Right lobe of liver (tissue), 6 donors: ENCODE measurements at places on chromosomes 1 and 21. TPM values are rescaled to one million over a fixed set of nuclear protein-coding genes. Genes with fewer than 3 reads are reported as not detected.

The SELL gene
- 2.2 TPM for total RNA-seq

The C1orf87 gene
- total RNA-seq = not detected

The ZMYND12 gene
- total RNA-seq = 2.6 TPM

The ADORA3 gene
- 3.7 TPM for total RNA-seq

The GJA4 gene
- 17.2 TPM for total RNA-seq

GRCh38 chr1:177171536-177172123 lies 872 bp downstream of the BRINP2 start:
- no peak for DNase-seq

DNA sequence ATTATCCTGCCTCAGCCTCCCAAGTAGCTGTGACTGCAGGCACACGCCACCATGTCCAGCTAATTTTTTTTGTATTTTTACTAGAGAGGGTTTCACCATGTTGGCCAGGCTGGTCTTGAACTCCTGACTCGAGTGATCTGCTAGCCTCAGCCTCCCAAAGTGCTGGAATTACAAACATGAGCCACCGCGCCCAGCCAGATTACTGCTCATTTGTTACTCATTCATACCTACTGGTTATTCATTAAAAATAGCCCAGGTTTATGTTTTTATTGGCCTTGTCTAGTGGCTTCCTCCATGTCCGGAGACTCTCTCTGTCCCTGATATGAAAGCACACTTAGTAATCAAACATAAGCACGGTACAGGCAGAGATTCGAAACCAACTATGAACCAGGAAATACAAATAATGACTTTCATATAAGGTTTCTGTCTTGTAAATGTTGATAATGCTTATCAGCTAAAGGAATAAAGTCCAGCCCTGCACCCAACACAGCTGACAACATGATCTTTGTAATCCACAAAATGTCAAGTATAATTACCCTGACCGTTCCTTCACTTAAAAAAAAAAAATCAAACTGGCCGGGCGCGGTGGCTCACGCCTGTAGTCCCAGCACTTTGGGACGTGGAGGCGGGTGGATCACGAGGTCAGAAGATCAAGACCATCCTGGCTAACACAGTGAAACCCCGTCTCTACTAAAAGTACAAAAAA lies 50.4 kb upstream of the CXADR start:
- DNase-seq = peak; percentile 64

DNA sequence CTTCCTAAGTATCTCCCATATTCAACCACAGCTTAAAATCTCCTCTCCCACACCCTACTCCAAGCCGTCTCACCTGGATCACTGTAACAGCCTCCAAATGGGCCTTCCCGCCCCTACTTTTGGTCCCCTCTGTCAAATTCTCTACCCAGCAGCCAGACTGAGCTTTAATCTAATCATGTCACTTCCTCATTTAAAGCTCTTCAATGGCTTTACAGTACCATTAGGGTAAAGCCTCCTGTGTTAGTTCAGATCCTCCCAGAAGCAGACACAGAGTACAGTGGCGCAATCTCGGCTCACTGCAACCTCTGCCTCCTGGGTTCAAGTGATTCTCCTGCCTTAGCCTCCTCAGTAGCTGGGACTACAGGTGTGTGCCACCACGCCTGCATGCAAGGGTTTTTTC lies 46.8 kb upstream of the PSEN2 start:
- DNase-seq = no peak

- no peak for DNase-seq
These were observed 61.6 kb downstream of the KIF14 start for GRCh38 chr1:200558866-200559459.

DNA sequence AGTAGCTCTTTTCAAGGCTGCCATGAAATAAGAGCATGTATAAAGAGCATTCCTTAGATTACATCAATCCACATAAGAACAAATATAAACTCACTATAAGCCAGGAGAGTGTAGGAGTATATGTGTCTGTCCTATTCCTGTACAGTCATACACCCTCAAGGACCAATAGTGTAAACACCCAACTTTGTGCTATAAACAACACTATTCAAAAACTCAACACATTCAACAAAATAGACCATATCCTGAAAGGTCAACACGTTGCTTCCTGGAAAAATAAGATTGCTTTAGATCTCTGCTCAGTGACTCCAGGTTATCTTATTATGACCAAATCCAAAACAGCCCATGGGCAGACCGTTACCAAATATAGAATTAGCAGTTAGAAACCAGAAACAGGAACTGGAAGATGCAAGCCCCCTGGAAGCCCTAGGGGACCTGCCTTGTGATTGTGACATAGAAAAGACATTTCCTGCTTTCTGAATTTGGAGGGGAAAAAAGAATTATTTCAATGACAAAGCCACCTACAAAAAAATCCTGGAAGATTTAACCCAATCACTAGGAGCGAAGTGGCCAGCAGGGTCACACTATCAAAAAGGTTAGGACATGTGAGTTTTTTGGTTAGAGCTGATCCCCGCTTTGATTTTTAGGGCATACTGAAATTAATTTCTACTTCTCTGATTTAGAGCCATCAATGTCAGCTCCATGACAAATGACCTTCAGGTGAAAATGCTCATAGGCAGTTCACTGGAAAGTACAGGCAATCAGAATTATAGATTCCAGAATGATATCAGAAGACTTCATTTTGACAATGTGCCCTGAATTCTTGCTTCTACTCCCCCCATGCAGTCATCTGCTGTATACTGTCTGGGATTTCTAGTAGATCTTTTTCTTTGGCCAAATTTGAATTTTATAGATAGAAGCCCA lies 59.9 kb downstream of the LRRC8C start:
- no peak for DNase-seq

DNA sequence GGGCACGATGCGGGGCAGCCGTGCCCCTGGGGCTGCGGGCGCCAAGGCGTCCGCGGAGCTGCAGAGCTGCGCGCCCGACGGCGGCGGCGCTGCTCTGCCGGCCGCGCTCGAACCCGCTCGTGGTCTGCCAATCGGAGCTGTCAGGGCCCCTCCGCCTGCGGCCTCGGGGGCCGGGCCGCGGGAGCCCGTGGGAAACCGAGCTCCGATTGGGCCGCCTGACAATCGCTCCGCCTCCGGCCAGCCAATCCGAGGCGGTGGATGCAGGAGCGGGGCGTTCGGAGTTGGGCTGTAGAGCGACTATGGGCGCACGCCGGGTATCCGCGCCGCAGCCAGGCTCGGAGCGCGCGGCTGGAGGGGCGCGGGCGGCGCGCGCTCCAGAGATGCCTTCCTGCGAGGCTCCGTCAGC lies 100.5 kb upstream of the SOD1 start:
- DNase-seq = peak; percentile 73

- no peak for DNase-seq
These were observed 4.6 kb upstream of the CTPS1 start for GRCh38 chr1:40974945-40975344.

- DNase-seq = no peak
These were observed 522.6 kb downstream of the ADGRL2 start for GRCh38 chr1:82323144-82323841.

- no peak for DNase-seq
These were observed 388.0 kb downstream of the SETD4 start for GRCh38 chr21:35672313-35672712.

DNA sequence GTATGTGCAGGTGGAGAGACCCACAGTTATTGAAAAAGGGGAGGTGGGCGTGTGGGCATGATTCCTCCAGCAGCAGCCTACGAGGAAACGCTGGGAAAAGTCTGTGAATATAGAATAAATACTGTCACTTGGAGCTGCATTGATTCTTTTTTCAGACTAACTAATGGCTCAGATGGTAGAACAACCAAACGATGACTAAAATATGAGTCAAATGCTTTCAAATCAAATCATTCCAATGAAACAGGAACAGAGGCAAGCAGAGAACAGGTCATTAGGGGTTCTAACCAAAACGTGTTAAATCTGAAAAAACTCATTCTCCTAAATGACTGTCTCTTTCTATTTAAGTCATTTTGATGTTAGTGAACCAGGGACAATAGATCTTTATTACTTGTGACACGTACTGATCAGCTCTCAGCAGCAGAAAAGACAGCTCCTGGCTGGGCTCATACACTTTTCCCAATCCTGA lies 35.1 kb upstream of the SEC16B start:
- no peak for DNase-seq

DNA sequence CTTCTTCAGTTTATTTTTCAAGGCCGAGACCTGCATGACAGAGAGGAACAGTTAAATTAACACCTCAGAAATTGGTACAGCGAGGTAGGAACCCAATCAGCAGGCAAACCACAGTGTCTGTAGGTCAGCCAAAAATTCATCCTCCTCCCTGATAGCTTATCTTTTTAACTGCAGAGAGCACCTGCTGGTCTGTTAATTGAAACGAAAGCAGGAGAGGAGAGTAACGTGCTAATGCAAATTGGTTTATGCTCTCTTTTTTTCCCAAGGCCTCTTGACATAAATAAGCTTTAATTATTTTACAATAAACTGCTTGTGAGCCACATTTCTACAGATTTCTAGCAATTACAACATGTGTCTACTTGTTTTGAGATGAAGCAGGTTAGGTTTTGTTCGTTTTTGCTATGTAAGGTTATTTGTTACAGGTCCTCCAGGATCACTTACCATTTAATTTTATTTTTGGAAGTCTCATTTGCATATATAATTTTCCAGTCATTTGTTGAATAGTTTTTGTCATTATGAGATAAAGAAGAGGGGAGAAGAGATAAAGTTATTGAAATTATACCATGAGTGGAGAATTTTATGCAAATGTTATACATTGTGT lies 179.9 kb downstream of the DENND1B start:
- DNase-seq = no peak

GRCh38 chr1:183002267-183002666 lies 21.0 kb upstream of the LAMC1 start:
- DNase-seq = no peak

- DNase-seq = no peak
These were observed 613.4 kb upstream of the ADAMTS5 start for GRCh38 chr21:27580276-27580675.

DNA sequence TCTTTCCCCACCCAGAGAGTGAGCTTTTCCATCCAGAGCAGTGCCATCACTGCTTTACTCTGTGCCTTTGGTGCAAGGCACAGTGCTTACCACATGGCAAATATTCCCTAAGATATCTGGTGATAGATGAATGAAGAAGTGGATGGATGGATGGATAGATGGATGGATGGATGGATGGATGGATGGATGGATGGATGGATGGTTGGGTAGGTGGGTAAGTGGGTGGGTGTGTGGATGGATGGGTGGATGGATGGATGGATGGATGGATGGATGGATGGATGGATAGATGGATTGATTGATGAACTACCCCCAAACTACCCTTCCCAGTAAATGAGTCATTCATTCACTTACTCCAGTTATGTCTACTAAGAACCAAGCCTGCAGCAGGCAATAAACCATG lies 42.9 kb upstream of the SLC44A3 start:
- no peak for DNase-seq

DNA sequence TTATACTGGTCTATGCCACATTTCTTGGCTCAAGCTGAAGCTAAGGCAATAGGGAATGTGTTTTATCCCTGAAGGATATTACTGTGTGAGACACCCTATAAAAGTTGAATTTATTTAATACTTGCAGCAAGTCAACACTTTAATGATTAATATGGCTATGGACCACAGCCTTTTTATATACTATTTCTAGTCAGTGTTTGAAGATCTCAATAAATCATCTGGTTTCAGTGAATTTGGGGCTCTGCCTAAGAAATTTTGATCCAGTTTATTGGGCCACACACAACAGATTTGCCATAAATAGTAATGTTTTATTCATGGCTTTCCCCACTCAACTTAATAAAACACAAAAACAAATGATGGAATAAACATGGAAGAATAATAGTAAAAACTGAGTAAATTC lies 698.3 kb downstream of the ADGRL2 start:
- DNase-seq = no peak
